ENCODE measurements at places on chromosomes 13 and 19.
A peak's percentile ranks its signal among the peaks of the same experiment; 100 is the strongest.

DNA sequence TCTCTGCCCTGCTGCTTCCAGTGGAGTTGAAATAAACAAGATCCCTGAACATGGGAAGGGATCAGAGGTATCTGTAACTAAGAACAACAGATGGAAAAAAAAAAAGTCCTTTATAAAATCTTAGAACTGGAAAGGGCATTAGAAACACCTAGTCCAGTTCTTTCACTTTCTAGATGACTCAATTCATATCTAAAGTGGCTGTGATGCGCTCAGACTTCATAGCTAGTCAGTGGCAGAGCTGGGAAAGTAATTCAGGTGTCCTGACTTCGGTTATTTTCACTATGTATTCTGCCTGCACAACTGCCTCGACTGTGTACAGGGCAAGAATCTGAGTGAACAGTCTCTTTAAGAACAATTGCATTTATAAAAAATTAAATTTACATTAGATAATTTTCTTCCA is 151.8 kb upstream of the TMTC4 start:
- DNase-seq = no peak

GRCh38 chr13:28199089-28199488 is 60.7 kb downstream of the PAN3 start:
- DNase-seq = no peak

DNA sequence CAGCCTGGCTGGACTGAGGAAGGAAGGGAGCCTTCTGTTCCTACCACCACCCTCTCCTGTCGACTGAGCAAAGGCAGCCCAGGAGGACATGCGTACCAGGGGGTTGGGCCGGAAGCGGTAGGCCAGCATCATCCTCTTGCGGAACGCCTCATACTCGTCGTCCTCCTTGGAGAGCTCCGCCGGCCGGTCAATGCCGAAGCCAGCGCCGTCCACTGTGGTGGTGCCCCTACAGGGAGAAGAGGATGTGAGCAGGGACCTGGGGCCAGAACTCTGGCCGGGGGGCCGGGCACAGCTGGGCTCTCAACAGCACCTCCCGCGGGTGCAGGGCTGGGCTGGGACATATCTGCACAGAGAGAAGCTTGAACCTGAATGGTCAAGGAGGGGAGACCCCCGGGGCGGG is 3.8 kb upstream of the TM6SF2 start:
- no peak for DNase-seq

DNA sequence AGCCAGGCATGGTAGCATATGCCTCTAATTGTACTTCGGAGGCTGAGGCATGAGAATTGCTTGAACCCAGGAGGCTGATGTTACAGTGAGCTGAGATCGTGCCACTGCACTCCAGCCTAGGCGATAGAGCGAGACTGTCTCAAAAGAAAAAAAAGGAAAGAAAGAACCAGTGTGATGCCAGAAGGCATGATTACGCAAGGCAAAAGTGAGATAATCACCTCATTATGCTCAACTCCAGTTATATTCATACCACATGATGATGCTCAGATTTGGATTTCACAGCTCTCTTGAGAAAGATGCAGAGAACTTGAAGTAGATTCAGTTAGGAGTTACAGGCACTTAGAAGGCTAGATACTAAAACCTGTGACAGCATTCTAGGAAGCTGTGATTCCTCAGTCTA is 21.8 kb downstream of the RCBTB1 start:
- no peak for DNase-seq

GRCh38 chr19:16034180-16034579 is 42.1 kb upstream of the TPM4 start:
- no peak for DNase-seq

- DNase-seq = no peak
These were observed 14.7 kb upstream of the PRR19 start for GRCh38 chr19:42287017-42287826.

GRCh38 chr13:91693466-91693865 is 295.0 kb downstream of the GPC5 start:
- DNase-seq = no peak

GRCh38 chr13:48578516-48579164 is 45.8 kb upstream of the RCBTB2 start:
- DNase-seq = no peak

DNA sequence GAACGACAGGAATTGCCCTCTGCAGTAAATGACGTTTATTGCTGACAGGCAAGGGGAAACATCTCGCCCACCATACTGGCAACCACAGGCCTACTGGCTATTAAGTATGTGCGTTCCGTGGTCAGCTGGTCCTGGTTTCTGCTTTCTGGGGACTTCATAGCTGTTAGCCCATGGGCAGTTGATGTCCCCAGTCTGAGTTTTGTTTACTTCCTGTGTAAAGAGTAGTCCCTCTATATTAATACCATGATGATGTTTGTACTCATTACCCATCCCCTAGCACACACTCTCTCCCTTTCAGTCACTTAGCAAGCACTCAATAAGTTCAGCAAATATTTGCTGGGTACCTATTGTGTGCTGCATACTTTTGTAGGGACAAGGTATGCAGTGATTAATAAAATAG is 6.5 kb upstream of the MIA start:
- DNase-seq = no peak

DNA sequence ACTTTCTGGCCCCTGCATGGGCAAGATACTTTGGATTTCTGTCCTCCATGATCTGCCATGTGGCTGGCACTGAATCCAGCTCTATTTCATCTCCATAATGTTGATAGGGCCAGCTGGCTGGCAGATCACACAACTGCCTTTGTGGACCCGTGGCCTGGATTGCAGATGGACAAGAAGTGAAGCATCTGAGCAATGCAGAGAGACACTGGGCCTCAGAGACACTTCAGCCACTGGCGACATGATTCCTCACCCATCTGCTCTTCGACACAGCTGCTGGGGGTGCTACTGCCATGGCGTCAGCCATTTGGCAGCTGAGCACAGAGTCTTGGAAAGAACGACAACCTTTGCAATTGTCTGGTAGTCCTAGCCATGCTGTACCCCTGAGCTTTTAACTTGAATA is 79.5 kb upstream of the MYO16 start:
- DNase-seq = no peak

DNA sequence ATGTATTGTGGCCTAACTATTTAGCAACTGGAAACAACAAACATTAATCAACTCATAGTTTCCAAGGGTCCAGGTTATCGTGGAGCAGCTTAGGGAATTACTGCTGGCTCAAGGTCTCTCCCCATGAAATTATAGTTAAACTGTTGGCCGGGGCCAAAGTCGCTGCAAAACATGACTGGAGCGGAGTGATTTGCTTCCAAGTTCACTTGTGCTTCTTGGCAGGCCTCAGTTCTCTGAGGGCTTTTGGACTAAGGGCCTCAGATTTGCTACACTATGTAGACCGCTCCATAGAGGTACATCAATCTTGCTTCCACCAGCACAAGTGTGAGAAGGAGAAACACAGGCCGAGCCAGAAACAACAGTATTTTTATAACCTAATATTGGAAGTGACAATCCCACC is 9.4 kb upstream of the KBTBD7 start:
- no peak for DNase-seq

DNA sequence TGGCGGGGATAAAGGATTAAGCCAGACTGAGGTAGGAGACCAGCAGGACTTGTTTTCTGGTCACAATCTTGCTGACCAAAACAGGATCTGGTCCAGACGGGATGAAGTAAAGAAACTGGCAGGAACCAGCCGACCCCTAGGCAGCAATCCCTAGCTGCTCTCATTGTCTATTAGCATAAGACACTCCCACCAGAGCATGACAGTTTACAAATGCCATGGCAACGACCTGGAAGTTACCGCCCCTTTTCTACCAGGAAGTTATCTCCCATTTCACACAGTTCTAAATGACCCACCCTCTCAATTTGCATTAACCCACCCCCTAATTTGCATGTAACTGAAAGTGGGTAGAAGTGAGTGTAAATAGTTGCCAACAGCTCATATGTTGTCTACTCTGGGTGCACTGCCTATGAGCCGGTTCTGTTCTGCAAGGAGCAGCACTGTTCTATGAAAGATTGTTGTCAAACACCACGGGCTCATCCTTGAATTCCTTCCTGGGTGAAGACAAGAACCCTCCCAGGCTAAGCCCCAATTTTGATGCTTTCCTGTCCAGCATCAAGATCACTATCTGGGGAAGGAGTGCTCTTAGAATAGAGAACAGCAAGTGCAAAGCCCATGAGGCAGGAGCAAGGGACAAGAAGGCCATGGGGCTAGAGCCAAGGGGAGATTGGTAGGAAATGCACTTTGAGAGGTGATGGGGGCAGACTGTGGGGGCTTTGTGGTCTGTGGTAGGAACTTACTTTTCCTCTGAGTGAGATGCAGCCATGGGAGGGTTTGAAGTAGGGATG is 13.9 kb upstream of the FBXO27 start:
- no peak for DNase-seq

- peak; percentile 41 for DNase-seq
These were observed 57.8 kb downstream of the IER2 start for GRCh38 chr19:13207846-13208671.

DNA sequence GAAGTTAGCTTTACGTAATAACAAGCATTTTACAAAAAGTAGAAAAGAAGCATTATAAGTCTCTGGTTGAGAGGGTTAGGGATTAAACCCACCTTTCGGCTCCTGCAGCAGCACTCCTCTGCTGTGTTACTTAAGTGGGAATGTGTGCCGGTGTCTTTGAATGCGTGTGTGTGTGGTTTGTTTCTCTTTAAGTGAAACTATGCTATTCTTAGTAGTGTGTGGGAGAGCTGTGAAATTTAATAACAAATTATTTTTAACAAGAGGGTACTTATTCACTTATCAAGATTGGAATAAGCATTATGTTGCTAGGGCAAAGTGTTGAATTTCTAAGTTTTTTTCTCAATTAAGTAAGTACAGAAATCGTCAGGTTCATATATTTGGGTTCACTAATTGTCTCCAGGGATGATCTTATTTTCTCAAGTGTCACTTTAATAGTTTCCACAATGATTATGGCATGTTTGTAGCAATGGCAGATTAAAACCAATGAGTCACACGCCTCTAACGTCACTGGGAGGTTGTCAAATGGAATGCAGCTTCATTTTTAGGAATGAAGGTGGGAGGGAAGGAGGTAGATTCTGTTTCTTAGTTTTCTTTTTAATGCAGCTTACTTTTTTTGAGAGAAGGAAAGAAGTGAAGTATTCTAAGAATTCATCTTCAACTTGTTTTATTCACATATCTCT is 151.3 kb downstream of the LMO7 start:
- no peak for DNase-seq

GRCh38 chr13:113980489-113981064 is 6.7 kb upstream of the C13orf46 start:
- no peak for DNase-seq

DNA sequence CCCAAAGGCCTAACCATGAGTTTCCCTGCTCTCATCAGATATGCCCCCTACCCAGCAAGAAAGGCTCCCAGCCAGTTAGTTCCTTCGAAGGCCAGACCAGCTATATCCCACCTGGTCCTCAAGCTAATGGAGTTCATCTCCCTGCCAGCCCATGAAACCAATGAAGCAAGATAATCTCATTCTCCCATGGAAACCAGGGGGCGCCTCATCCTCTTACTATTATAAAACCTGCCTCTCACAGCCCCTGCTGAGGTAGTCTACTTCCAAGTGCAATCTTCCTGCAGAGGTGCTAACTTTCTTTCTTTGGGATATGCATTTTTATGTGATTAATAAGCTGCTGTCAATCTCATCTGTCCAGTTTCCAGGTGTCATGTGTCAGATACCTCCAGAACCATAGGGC is 34.0 kb upstream of the ZNF573 start:
- DNase-seq = no peak

- no peak for DNase-seq
These were observed 147.2 kb downstream of the FLT1 start for GRCh38 chr13:28347456-28348371.

- peak; percentile 9 for DNase-seq
These were observed 5.8 kb upstream of the ONECUT3 start for GRCh38 chr19:1747285-1748114.

- peak; percentile 20 for DNase-seq
These were observed 150.9 kb downstream of the PDS5B start for GRCh38 chr13:32737111-32737571.

- no peak for DNase-seq
These were observed 4.1 kb downstream of the ENOX1 start for GRCh38 chr13:43782686-43783085.

GRCh38 chr19:35045667-35046300 is 4.3 kb downstream of the HPN start:
- DNase-seq = peak; percentile 44

GRCh38 chr19:12841094-12841493 is 2.8 kb downstream of the MAST1 start:
- DNase-seq = no peak

- DNase-seq = no peak
These were observed 816 bp downstream of the RPS28 start for GRCh38 chr19:8321986-8322637.

- DNase-seq = no peak
These were observed 222.4 kb downstream of the OLFM4 start for GRCh38 chr13:53250977-53251376.

- DNase-seq = no peak
These were observed 487 bp downstream of the FLT1 start for GRCh38 chr13:28494504-28494777.

DNA sequence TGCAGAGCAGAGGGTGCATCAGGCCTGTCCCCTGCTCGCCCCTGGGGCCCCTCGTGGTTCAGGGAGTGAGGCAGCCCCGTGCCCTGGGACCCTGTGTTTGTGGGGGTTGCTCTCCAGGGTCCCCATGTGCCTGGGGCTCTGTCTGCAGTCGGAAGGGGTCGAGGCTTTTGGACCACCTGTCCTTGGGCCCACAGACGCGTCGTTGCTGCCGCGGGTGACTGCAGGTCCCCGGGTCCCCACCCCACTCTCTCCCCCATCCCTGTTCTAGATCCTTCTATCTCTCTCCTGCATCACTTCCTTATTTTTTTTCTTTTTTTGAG is 1.9 kb downstream of the PCSK4 start:
- no peak for DNase-seq

DNA sequence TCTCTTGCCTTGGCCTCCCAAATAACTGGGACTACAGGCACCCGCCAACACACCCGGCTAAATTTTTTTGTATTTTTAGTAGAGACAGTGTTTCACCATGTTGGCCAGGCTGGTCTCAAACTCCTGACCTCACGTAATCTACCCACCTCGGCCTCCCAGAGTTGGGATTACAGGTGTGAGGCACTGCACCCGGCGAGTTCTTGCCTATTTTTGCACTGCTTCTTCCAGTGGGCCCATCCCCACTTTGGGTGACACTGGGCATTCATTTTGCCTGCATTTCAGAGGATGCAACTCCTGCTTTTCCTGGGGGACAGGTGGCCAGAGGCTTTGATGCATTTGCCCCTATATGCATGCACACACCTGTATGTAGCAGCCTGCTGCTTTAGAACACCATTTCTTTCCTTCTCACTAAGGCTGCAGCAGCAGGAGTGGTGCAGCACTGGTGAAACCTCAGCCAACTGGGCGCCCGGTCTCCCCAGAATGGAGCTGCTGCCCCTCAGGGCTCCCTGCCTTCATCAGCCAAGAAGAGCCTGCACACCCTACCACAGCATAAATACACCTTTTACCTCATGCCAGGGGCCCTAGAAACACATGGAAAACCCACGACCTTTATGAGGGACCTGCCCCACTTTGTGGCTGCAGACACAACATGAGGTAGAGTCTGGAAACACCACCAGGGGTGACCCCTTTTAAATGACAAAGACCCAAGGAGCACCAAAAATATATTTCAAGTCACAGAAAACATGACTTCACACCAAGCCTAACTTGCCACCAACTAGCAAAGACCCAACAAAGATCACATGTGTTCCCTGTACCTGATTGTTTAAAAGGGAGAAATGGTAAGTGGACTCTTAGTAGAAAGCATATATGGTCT is 36.8 kb upstream of the POP4 start:
- DNase-seq = no peak
